Right cardiac atrium (tissue), 5 donors: ENCODE measurements at places on chromosomes 13 and 19.

DNA sequence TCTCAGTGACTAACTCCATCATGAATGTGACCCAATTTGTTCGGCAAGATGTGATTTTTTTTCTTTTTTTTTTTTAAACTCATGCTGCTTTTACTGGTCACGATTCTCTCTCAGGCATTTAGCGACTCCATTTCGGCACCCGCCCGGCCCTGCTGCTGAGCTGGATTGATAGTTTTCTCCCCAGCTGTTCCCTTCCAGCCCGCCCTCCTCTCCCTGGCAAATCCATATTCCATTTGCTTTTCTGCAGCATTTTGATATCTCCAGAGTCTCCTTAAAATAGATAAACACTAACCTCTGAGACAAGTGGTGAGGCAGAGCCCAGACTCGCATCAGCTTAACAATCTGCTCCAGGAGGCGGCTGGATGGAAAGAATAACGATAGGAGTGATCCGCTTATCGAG lies 55.5 kb upstream of the KATNAL1 start:
- DNase-seq = peak; percentile 70

DNA sequence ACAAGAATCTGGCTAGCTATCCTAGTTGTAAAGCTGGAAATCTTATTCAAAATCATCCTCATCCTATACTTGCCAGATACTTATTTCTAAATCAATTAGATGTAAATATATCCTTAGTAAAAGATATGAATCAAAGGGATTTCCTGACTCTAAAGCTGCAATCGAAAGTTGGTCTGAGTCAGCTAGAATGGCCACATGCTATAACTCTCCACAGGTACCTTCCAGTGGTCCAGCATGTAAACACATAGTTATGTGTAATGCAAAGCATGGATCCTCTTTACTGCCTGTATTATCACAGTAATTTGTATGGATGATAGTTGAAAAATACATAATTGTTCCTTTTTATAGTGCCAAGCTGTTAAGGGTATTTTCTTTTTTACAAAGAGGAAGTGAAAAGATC lies 27.4 kb downstream of the SLITRK6 start:
- no peak for DNase-seq

DNA sequence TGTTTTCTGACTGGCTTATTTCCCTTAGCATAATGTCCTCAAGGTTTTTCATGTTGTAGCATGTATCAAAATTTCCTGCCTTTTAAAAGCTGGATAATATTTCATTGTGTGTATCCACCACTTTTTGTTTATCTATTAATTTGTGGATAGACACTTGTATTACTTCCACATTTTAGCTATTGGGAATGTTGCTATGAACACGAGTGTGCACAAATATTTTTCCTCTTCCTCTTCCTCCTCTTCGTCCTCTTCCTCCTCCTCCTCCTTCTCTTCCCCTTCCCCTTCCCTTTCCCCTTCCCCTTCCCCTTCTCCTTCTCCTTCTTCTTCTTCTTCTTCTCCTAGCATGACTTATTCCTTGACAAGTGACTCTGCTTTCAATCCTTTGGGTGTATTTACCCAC lies 51.2 kb upstream of the KL start:
- no peak for DNase-seq

DNA sequence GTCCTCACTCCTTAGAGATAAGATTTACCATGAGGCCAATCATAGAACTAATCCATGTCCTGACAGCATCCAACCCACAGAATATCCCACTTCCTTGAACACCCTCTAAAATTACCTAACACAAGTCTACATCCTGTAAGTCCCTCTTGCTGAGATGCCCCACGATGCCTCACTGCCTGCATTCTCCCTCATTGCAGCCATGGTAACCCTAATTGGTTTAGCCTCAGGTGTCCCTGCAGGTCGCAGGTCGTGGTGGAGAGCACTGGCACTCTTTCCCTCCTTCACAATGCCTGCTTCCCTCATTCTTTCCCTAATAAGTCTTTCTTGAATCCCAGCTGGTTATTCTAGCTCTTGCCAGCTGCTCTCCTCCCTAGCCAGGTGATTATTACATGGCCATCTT lies 35.3 kb upstream of the MYO16 start:
- no peak for DNase-seq
